ENCODE measurements at places on chromosomes 7 and 10.
A peak's percentile ranks its signal among the peaks of the same experiment; 100 is the strongest.

DNA sequence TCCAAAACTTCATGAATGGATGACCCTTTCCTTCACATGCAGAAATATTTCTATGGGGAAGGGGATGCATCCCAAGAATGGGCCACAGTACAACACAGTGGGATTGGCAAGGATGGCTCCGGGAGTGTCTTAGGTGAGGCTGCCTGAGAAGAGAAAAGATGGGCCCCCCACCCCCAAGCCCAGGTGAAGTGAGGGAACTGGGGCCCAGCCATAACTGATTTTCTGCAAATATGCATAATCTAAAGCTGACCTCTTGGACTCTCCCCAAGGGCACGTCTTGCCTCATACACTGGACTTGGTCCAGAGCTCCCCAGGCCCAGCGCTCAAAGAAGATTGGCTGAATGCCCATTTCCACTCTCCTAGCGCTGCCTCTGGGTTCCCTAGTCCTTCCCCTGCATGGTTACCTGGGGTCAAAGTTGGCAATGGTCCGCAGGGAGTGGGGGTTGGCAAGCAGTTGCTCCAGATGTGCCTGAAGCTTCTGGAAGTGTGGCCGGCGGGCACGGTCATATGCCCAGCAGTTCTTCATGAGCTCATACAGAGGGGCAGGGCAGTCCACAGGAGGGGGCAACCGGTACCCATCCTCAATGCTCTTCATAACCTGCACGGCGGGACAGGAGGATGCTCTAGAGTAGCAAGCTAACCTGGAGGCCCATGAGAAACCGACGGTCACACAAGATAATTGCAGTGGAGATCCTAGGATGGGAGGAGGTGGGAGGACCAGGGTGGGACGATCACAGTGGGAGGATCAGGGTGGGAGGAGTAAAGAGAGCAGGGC is 12.3 kb downstream of the ZYX start:
- DNase-seq = no peak

- DNase-seq = no peak
These were observed 55.3 kb downstream of the KIF5B start for GRCh38 chr10:32000937-32001336.

DNA sequence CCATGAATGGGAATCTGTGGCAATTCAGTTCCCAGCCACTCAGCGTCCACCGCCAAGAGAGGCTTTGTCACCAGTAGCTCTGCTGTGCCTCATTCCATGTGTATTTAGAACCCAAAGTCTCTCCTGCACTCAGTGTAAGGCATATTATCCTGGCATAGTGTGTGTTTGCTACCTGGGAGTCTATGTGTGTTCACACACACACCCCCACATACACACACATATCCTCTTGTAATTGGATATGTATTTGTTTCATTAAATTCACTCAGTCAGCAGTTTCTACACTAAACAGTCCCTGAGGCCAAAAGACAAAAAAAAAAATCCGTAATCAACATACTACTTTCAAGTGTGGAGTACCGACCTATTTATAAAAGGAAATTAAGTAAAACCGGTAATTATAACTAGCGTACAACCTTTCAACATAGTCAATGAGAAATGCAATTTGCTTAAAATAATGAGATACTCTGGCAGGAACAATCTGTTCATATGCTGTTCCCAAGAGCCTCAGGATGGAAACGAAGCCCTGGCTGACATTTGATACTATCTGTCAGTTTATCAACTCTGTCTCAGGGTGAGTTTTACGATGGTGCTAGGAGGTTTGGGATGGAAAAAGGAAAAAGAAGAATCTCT is 425.8 kb upstream of the CELF2 start:
- DNase-seq = no peak

DNA sequence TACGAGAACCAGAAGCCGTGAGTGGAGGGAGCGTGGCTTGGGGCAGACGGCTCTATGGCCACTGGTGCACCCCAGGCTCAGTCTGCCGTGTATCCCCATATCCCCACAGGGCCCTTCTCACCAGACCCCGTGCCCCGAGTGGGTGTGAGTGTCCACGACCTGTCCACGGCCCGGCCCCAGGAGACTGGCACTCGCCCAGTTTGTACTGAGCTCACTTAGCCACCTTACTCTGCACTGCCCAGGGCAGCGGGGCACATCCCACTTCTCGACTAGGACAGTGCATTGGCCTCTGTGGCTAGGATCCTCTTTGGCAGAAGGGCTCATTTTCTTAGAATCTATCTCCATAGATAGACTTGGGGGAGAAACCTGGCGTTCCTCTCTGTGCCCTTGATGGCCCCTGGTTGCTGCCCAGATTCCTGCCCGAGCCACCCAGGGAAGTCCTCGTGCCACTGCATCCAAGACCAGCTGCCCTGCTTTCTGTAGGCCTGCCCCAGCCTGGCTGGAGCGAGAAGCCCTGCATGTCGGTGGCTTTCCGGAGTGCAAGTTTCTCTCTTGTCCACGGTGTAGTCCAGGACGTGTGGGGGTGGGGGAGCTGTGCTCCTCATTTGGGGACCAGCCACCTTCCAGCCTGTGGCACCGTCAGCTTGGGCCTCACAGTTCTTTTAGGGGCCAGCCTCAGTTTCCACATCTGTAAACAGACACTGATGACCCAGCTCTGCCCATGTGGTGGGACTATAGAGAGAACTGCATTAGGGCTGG is 11.9 kb downstream of the TMEM120A start:
- DNase-seq = no peak

- DNase-seq = no peak
These were observed 449.1 kb upstream of the ANKRD30A start for GRCh38 chr10:36676321-36676720.

- peak; percentile 62 for DNase-seq
These were observed 181.3 kb downstream of the PFKFB3 start for GRCh38 chr10:6384031-6384430.

GRCh38 chr10:93261961-93262610 is 188.4 kb downstream of the CYP26A1 start:
- DNase-seq = no peak

GRCh38 chr7:158264881-158265742 is 322.5 kb downstream of the PTPRN2 start:
- no peak for DNase-seq

- DNase-seq = no peak
These were observed 17.6 kb upstream of the FAM221A start for GRCh38 chr7:23662124-23662983.

DNA sequence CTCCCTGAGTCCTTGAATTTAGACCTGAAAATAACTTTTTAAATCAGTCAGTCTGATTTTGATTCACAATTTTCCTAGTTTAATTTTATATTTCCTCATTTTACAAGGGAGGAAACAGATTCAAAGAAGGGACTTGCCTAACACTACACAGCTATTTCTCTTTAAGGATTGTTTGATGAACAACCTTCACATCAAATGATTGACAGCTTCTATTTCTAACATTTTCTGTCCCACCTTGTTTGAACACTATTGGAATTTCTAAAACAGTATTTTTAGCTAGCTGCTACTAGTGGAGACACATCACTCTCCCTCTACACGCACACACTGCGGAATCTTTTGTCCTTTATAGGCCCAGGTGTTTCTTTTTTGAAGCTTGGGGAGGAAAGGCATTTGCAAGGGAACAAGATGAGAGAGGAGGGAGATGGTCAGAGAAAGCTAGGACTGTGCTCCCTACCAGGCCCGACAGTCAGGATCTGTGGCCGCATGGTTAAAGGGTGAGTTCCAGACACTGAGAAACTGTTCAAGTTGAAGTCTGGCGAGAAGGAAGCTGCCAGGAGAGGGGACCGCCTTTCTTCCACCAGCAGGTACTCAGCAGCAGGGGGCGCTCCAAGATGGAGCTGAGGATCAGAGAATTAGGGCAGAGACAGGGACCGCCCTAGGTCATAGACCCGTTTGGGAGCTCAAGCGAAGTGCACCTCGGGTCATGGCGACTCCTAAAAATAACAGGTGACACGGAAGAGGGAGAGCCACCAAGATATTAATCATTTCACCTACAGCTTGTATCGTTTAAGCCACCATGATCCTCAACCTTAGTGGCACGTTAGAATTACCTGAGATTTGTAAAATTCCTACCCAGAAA is 49.7 kb downstream of the DNAJC12 start:
- DNase-seq = no peak

DNA sequence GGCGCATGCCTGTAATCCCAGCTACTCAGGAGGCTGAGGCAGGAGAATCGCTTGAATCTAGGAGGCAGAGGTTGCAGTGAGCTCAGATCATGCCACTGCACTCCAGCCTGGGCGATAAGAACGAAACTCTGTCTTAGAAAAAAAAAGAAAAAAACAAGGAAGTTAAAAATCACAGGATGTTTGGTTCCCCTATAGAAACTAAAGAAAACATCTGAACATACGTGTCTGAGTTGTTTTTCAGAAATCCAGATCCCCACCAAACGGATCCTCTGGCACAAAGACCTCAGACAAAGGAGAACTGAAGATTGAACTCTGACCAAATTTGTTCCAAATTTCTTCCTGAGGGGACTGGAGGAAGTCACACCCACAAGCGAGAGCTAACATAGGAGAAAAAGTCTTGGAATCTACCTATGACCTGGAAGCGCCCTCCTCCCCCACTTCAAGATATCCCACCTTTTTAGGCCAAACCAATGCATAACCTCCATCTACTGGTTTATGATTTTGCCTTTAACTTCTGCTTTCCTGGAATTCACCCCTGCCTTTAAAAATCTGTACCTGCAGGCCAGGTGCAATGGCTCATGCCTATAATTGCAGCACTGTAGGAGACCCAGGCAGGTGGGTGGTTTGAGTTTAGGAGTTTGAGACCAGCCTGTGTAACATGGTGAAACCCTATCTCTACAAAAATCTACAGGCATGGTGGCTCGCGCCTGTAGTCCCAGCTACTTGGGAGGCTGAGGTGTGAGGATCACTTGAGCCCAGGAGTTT is 19.7 kb upstream of the SIRT1 start:
- DNase-seq = no peak

DNA sequence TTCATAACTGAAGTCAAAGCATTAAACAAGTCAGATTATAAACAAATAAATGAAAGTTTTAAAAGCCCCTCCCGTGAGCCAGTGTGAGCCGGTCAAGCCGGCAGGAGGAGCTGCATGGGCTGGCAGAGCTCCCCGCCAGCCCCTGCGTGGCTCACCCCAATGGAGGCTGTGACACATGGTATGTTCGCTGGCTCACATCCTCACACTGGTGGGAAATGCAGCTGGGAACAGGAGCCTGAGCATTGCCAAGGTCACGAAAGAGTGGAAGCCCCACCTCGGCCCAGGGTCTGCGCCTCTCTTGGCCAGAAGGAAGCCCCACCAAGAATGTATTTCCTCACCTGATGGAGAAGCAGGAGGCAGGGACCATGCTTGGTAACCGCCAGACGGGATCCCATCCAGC is 261.7 kb upstream of the TCERG1L start:
- no peak for DNase-seq

- DNase-seq = no peak
These were observed 84.1 kb downstream of the POM121L12 start for GRCh38 chr7:53119514-53119941.

DNA sequence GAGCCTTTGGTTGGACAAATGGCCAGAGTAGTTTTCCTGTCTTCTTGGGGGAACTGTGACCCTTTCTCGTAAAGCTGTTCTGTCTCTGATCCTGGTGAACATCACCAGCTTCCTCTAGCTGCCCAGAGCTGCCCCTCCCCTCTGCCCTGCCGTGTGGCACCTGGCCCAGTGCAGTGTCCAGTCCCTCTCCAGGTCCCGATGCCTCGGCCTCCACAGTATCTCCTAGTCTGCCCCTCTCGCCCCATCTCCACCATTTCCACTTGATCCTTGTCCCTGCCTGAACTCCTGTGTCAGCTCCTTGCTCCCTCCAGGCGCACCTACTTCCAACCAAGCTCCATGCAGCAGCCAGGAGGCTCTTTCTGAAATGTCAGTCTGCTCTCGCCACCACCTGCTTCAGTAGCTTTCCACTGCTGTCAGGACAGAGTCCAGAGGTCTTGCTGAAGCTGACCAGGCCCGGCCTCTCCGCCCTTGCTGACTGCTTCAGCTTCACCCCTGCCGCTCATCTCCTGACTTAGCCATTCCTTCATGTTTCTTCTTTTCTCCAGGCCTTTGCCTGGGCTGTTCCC is 133.6 kb downstream of the GRK5 start:
- DNase-seq = no peak

- peak; percentile 88 for DNase-seq
These were observed 252.6 kb upstream of the IGFBP3 start for GRCh38 chr7:46173476-46174195.

GRCh38 chr7:102287111-102287980 is 678 bp downstream of the SH2B2 start:
- DNase-seq = no peak

DNA sequence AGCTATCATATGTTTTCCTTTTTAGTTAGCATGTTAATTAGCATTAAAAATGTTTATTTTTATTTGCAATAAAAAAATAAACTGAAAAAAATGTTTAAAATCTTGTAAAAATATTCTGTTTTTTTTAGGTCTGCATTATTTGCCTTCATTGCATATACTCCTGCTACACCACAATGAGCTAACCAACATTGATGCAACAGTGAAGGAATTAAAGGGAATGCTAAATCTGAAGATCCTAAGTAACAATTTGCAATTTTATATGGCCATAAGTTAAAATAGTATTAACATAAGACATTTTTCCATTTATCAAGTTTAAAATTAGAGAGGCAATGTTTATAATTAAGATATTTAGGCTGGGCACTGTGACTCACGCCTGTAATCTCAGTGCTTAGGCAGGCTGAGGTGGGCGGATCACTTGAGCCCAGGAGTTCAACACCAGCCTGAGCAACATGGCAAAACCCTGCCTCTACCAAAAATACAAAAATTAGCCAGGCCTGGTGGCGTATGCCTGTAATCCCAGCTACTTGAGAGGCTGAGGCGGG is 32.2 kb downstream of the LRRC72 start:
- no peak for DNase-seq

DNA sequence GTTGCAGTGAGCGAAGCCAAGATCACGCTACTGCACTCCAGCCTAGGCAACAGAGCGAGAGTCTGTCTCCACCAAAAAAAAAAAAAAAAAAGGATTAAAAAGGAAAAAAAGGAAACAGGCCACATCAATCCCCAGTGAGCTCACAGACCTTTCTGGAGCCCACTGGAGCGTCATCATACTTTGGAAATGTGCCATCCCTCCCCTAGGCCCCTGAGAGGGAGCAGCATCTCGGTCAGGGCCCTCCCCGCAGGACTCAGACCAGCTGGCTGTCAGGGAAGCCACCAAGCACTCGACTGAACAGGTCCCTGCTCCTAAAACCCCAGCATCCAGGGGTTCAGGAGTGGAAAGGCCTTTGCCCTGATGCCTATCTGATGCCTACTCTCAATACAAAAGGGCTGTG is 97.9 kb upstream of the SH2B2 start:
- no peak for DNase-seq

- DNase-seq = no peak
These were observed 50.0 kb downstream of the LYZL2 start for GRCh38 chr10:30579574-30579973.
